ENCODE measurements at places on chromosomes 1 and 21. TPM values are rescaled to one million over a fixed set of nuclear protein-coding genes. Genes with fewer than 3 reads are reported as not detected.

DNA sequence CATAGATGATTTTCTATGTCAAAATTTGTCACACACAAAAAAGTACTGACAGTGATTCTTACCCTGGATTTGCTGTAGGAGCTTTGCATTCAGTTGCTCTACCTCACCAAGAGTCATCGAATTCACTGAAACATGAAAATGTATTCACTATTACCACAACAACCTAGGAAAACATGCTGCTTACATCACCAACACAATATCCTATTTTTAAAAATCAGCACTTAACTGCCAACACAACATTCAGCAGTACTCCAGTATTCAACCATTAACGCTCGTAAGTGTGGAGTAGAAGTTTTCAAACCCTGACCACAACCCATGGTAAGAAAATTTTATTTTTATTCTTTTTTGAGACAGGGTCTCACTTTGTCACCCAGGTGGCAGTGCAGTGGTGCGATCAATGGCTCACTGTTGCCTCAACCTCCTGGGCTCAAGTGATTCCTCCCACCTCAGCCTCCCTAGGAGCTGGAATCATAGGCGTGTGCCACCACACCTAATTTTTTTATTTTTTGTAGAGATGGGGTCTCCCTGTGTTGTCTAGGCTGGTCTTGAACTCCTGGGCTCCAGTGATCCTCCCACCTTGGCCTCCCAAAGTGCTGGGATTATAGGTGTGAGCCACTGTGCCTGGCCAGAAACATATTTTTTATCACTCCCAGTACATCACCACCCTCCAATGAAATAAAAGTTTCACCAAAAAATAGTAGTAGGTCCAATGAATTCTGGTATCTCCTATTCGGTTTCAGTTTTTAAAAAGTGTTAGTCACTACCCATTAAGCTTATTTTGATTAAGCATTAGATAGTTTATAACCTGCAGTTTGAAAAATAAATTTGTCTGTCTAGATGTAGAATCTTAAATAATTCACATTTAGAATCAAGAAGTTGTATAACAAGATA, 23.8 kb downstream of the C21orf91 start:
- H3K27me3 ChIP-seq: no peaks in the 10 kb centered on the region
- H3K4me3 ChIP-seq: peak overlapping the region; percentile 13
- peaks cover 52% of the 10 kb centered on the region for H3K4me1 ChIP-seq
- H3K27ac ChIP-seq: peak overlapping the region; percentile 69

DNA sequence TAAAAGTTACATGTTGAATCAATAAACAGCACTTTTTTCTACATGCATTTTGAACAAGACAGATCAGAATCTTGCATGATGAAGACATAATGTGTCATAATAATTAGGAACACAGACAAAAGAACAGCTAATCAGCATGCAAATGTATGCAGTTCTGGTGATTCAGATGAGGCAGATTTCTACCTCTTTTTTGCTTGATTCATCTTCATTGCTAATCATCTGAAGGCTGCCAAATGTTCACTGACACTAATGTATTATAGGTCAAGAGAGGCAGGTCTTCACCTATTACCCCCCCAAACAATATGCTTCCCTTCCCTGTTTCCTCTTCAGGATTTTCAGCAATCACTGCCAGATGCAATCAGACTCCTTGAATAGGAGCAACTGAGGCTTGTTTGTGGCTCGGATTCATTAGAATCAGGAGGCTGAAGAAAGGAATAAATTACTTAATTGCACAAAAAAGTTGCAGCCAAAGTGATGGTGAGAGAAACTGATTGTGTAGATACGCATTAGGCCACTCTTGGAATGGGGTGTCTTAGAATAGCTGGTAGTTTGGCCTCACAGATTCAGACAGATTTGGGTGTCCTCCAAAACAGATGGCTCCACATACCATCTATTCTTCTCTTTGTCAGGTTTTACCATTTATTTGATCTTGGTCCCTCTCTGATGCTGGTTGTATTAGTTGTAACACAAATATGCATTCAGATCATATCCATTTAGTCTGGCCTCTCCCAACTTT, 275.4 kb downstream of the RPS6KC1 start:
- no peaks in the 10 kb centered on the region for H3K4me1 ChIP-seq
- DNase-seq: no peak
- no peak overlapping the region for H3K4me3 ChIP-seq
- H3K27me3 ChIP-seq: no peaks in the 10 kb centered on the region
- no peak overlapping the region for H3K27ac ChIP-seq

KCNE2 gene
- total RNA-seq: not detected

DNA sequence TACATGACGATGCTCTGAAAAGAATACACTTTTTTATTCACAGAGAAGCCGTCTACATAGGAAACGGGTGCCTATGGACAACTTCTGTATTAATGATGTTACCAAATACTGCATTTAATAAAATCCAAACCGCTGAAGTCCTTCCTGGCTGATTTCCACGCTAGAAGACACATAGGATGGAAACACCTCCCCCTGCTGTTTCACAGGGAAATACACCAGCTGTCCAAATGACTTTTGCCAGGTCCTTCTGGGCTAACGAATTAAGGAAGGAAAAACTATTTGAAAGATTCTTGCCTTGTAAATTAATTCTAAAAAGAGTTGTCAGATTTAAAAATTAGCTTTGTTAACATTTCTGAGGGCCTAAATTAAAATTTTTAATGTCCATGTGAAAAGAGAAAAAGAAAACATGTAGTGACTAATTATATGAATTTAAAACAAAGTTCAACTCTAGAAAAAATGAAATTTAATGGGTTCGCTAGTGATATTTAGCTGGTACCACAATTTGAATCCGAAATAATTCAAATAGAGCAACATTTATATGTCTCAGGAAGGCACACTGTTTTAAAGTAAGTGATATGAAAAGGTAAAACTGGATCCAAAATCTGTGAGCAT, 146.0 kb downstream of the RERE start:
- DNase-seq: no peak
- H3K27ac ChIP-seq: peak overlapping the region; percentile 19
- peaks cover 71% of the 10 kb centered on the region for H3K4me1 ChIP-seq
- peaks cover 37% of the 10 kb centered on the region for H3K36me3 ChIP-seq

TMEM9 gene
- 14.9 TPM for total RNA-seq

DNA sequence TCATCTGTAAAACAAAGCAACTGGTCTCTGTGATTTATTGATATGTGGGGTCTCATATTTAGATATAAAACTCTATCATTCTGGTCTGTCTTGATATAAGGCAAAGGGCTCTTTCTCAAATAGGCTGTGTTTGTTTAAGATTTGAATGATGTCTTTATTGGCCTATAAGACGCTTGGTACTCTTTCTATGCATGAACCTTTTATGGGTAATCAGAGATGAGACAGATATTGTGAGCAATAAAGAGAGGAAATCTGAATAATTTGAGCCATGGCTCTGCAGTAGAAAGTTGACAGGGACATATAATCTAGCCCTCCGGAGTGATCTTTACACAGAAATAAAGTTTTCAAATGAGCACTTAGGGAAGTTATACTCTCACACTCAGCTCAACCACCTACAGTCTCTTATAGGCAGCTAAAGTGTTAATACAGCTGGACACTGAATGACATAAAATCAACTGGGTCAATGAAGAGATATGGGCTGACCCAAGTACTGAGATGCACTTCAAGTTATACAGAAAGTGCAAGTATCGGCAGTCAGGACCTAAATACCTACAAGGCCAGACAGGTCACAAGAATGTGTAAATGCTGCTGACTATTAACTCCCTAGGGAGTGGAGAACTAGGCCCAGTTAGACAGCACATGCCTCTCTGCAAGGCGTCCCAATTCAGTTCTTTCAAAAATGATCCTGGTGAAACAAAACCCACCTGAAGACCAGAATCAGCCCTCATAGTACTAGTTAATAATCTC, 111.0 kb downstream of the PTPN14 start:
- peaks cover 76% of the 10 kb centered on the region for H3K4me1 ChIP-seq
- H3K4me3 ChIP-seq: peak overlapping the region; percentile 58
- H3K27ac ChIP-seq: peak overlapping the region; percentile 93
- peaks cover 27% of the 10 kb centered on the region for H3K36me3 ChIP-seq
- no peaks in the 10 kb centered on the region for H3K27me3 ChIP-seq

- no peaks in the 10 kb centered on the region for H3K27me3 ChIP-seq
- peaks cover 11% of the 10 kb centered on the region for H3K36me3 ChIP-seq
- H3K27ac ChIP-seq: no peak overlapping the region
- no peak for DNase-seq
Measured at GRCh38 chr1:206709322-206709721, 24.6 kb downstream of the MAPKAPK2 start.

GRCh38 chr1:178486100-178487069, 10.4 kb downstream of the CLEC20A start:
- no peak overlapping the region for H3K4me3 ChIP-seq
- H3K36me3 ChIP-seq: no peaks in the 10 kb centered on the region
- no peak overlapping the region for H3K27ac ChIP-seq
- H3K4me1 ChIP-seq: no peaks in the 10 kb centered on the region

- H3K36me3 ChIP-seq: peaks cover 22% of the 10 kb centered on the region
- H3K27ac ChIP-seq: no peak overlapping the region
- no peak for DNase-seq
- no peaks in the 10 kb centered on the region for H3K27me3 ChIP-seq
- no peak overlapping the region for H3K4me3 ChIP-seq
Measured at GRCh38 chr1:28374297-28374696, 4.8 kb downstream of the PHACTR4 start.

GRCh38 chr21:32200029-32200428, 78.8 kb downstream of the MIS18A start:
- DNase-seq: no peak
- peaks cover 2% of the 10 kb centered on the region for H3K27me3 ChIP-seq
- H3K4me1 ChIP-seq: no peaks in the 10 kb centered on the region
- no peak overlapping the region for H3K4me3 ChIP-seq
- no peak overlapping the region for H3K27ac ChIP-seq

DNA sequence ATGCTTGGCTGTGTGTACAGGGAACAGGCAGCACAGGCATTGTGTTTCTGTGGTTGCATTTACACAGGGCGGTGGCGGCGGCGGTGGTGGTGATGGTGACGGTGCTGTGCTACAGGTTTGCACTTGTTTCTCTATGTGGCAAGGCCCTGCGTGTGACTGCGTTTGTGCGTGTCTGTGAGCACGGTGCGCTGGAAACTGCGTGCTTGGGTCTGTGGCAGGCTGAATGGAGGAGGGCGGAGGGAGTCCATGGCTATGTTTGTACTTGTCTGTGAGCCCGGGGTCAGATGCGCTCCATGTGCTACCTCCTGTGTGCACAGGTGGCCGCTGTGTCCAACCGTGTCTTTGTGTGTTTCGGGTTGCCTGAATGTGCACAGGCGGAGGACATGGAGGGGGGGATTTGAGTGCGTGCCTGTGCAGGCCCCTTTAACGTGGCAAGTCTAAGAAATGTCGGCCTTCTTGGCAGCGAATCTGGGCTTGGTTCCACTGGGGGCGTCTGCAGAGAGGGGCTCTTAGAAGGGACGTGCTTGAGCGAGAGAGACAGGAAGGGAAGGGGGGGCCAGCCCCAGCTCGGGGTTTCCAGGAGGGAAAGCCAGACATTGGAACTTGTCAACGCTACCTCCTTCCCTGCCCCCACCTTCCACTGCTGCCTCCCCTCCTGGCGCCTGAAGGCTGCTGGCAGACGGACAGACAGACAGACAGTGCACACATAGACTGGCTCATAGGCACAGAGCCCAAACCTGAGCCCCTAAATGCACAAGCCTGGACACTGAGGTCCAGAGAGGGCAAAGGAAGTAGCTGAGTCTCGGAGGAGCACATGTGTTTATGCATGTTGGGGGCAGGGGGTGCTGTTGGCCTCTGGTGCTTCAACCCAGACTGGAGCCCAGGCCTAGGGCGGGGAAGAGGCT, 32.7 kb upstream of the WASF2 start:
- H3K27ac ChIP-seq: peak overlapping the region; percentile 96
- H3K36me3 ChIP-seq: peaks cover 9% of the 10 kb centered on the region
- H3K4me3 ChIP-seq: peak overlapping the region; percentile 92
- DNase-seq: peak; percentile 68
- no peaks in the 10 kb centered on the region for H3K27me3 ChIP-seq

DNA sequence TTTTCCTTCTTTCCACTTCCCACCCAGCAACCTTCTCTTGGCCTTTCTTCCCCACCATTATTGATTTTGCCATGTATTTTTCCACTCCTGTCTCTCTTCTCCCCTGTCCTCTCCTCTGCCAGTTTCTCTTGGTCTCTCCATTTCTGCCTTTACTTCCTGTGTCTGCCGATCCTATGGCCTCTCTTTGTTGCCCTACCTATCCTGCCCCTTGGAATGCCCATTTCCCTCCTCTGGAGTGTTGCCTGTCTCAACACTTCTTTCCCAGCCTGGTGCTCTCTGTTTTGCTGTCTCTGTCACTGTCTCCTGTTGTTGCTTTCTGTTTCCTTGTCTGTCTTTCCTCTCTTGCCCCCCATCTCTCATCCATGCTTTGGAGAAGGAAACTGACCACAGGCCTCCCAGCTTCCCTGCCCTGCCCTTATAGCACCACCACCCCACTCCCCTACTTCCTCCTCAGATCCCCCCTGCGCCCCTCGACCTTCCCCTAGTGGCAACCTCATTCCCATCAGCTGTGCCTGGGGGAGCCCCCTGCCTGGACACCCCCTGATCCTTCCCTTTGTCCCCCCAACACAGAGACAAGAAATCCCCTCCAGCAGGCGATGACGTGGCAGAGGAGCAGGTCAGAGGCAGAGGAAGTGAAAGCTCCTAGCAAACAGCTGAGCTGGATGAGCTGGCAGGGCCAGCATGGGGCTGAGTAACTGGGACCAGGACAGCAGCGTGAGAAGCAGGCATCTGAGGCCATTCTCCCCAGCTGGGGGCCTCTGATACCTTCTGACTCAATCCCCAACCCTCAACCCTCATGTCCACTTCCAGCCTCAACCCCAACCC, 6.6 kb upstream of the ETV3L start:
- no peak overlapping the region for H3K27ac ChIP-seq
- no peak overlapping the region for H3K4me3 ChIP-seq
- H3K36me3 ChIP-seq: no peaks in the 10 kb centered on the region
- no peak for DNase-seq
- peaks cover 10% of the 10 kb centered on the region for H3K4me1 ChIP-seq

- H3K4me1 ChIP-seq: no peaks in the 10 kb centered on the region
- no peaks in the 10 kb centered on the region for H3K36me3 ChIP-seq
- H3K27ac ChIP-seq: no peak overlapping the region
- no peak for DNase-seq
Measured at GRCh38 chr1:77398152-77398551, 116.3 kb downstream of the AK5 start.

GNAT2 gene
- total RNA-seq: 0.18 TPM

DNA sequence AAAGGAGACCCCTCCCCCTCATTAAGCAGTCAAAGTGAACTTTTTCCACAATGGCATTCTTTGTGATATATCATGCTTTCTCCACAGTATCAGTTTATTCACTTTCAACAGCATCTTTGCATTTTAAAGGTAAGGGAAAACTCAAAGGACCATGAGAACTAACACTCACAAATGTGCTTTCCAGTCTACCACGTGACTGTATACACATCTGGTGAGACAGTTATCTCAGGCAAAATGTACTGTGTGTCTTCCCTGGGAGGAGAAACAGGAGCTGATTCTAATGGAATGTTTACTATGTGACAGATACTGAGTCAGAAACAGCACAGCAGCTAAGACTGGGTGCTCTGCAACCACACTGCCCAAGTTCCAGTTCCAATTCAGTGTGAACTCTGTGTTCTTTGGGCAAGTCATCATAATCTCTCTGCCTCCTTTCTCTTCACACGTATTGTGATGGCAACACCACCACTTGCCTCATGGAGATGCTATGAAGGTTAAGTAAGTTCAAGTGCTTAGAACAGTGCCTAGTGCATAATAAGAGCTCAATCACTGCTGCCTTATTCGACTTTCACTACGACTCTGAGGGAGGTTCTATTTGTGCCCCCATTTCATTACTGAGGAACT, 79.0 kb downstream of the SLC45A1 start:
- no peak for DNase-seq
- no peaks in the 10 kb centered on the region for H3K27me3 ChIP-seq
- H3K27ac ChIP-seq: peak overlapping the region; percentile 64
- peaks cover 37% of the 10 kb centered on the region for H3K36me3 ChIP-seq

- H3K36me3 ChIP-seq: peaks cover 22% of the 10 kb centered on the region
- DNase-seq: no peak
- H3K27me3 ChIP-seq: no peaks in the 10 kb centered on the region
- no peak overlapping the region for H3K27ac ChIP-seq
- peaks cover 10% of the 10 kb centered on the region for H3K4me1 ChIP-seq
Measured at GRCh38 chr1:231407547-231408396, 14.3 kb downstream of the EGLN1 start.
